GM04504 (cell line): ENCODE measurements at places on chromosomes 5 and 9.

DNA sequence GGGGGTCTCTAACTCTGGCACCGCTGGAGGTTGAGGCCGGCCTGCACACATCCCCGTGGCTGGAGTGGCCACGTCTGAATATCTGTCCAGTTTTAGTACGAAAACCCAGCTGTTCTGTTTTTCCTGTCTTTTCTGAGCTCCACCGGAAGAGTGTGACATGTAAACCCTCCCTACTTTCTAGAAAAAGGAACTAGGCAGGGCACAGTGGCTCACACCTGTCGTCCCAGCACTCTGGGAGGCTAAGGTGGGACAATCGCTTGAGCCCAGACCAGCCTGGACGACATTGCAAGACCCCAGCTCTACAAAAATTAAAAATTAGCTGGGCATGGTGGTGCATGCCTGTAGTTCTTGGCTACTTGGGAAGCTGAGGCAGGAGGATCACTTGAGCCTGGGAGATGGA is 8.2 kb upstream of the PHYKPL start:
- no peak for DNase-seq

- no peak for DNase-seq
These were observed 134.4 kb upstream of the EFNA5 start for GRCh38 chr5:107805166-107805565.

DNA sequence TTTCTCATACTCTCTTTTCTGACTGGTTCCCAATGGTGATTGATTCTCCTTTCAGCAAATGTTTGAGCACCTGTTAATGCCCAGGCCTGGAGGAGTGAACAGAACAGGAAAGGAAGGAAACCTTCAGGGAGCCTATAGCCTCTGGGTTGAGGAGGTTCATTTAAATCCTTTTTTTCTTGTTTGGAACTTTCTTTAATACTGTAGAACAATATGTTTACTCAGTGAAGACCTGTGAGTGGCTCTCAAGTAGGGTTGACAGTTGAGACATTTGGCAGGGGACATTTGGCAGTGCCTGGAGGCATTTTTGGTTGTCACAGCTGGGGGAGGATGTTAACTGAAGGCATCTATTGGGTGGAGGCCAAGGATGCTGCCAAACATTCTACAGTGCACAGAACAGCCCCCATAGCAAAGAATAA is 6.1 kb upstream of the FAM120AOS start:
- no peak for DNase-seq

GRCh38 chr5:601771-602465 is 10.2 kb upstream of the CEP72 start:
- DNase-seq: no peak

GRCh38 chr9:98520221-98520960 is 188.3 kb downstream of the GABBR2 start:
- DNase-seq: no peak

- no peak for DNase-seq
These were observed 11.6 kb downstream of the AGPAT2 start for GRCh38 chr9:136675477-136676296.

DNA sequence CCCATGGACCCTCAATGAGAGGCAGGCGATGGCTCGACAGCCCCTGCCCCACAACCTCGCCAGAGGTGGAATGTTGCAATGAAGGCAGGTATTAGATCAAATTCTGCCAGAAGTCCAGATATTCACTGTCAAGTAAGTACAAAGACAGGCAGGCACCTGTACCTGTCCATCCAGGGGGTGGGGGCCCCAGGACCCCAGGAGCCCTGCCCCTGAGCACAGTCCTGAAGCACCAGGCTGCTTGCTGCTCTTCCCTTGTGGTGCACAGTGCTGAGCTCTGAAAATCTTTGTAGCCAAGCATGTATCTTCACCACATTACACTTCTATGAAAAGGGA is 26.2 kb upstream of the HMCN2 start:
- DNase-seq: no peak

GRCh38 chr5:155954701-155955445 is 372.1 kb upstream of the SGCD start:
- DNase-seq: no peak

DNA sequence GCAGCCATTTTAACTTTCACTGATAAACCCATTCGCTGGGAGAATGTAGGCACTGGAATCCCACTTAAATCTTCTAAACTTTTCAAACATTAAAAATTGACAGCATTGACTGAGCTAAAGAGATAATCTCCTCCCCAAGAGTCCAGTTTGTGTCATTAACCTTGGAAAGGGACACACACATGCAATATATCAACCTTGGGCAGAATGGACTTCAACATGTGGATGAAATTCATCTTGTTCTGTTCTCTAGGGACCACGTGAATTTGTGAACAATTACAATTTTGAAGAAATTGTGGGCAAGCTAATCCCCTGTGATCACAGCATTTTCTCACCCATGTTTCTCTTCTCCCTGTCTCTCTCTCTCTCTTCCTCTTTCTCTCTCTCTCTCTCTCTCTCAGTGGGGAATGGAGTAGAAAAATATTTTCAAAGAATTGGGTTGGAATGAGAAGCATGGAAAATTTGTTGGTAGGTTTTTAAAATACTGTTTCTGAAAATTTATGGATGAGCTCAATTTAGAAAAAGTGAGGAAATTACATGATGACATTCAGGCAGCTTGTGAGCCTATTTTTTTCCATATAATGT is 553.7 kb downstream of the EBF1 start:
- no peak for DNase-seq

- DNase-seq: no peak
These were observed 29.2 kb upstream of the PANK3 start for GRCh38 chr5:168608386-168608785.

DNA sequence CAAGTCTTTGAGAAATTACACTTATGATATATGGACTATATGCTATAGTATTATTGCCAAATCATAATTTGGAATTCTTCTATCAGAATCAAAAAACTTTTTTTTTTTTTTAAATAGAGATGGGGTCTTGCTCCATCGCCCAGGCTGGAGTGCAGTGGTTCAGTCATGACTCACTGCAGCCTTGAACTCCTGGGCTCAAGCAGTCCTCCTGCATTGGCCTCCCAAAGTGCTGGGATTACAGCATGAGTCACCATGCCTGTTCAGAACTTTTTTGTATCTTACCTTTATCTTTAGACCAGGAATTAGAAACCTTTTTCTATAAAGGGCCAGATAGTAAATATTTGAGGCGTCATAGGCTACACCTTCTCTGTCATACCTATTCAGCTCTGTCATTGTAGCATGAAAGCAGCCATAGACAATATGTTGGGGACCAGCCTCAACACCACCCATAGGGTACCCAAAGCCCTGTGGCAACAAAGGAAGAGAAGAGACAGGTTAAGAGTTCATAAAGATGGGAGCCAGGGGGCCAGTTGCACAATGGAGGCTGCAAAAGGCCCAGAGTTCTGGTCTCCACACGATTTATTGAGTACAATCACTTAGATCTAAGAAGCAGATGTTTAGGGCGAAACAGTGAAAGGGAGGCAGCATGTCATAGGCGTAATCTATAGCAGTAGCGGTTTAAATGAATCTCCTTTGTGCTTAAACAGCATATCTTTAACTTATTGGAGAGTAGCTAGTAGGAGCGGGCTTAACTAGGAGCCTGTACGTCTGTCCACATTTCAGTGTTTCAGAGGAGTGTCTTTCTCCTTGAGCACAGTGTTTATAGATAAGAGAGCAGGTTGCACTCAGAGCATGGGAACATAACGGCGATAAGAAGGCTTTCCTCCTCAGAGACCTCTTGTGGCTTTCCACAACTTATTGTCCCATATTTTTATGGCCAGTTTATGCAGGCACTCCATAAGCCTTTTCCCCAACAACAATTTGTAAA is 12.5 kb downstream of the ECM2 start:
- DNase-seq: no peak

GRCh38 chr9:5499889-5500398 is 10.4 kb upstream of the PDCD1LG2 start:
- DNase-seq: no peak

DNA sequence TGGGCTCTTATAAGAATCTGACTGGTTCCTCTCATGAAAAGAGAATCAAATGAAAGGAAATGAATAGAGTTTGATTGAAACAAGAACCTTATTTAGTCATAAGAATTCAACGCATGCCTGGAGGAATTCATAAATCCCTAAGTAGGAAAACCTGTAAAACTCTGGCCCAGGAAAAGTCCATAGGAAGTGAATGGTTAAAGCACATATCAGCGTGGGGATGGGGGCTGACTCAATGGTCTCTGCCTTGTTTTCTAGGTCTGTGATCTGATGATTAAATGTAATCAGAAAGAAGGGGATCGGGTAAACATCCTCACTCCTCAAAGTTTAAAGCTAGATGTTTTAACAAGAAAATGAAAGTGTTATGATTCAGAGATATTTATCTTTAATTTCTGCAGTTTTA is 759.4 kb upstream of the C9orf72 start:
- DNase-seq: no peak

GRCh38 chr9:120948824-120949223 is 22.2 kb upstream of the TRAF1 start:
- no peak for DNase-seq
